ENCODE measurements at places on chromosomes 5 and 9. TPM values are rescaled to one million over a fixed set of nuclear protein-coding genes. Genes with fewer than 3 reads are reported as not detected.

- DNase-seq = no peak
Observed at GRCh38 chr9:111427186-111427585, 57.0 kb downstream of the ECPAS start.

DNA sequence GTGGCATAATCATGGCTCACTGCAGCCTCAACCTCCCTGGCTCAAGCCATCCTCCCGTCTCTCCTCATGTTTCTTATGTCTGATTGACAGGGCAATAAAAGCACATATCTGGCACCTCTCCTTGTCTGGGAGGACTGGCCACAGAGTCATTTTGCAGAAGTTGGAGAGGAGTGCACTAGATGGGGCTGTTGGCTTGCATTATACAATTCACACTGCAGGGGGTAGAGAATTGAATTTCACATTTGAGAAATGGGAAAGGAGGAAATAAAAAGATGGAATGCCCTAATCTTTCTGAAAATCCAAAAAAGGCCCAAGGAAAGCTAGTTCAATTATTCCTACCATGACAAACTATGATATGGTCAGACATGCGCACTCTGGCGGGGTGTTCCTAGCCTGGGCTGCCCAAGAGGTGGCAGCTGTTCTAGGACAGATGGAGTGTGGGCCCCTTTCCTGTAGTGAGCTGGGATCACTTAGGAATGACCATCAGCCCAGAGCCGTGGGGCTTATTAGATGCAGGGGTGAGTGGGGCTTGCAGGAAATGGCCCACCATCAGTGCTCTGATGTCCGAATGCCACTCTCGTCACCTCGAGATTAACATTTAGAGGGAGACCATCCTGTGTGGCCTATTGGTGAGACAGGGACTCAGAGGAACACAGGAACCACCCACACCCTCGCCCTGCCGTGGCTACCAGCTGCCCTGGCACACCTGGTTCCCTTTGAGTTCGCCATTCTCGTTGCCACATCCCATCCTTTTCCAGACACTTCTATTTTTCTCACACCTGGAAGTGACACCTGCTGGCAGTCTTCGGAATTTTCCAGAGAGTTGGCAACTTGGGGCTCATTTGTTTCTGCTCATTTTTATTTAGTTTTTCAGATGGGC is 21.8 kb upstream of the ANKRD18A start:
- DNase-seq = no peak

DNA sequence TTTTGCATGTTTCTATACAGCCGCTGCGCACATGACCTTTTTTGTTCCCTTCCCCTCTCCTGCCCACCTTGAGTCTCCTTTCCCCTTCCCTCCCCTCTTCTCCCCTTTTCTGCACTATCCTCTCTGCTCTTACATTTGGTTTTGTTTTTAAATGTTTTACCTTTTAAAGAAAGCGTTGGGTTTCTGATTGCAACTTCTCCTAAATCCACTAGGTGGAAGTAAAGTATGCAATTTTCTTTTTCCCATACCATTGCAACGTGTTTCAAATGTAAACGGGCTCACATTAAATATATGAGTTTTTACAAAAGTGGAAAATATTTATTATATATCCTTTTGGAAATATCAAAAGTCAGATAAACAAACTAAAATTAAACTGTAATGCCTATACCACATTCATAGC is 500.9 kb downstream of the DIRAS2 start:
- DNase-seq = peak; percentile 20

Gene ENHO
- polyA plus RNA-seq = 1.4 TPM
